ENCODE measurements at places on chromosomes 6 and 20.

DNA sequence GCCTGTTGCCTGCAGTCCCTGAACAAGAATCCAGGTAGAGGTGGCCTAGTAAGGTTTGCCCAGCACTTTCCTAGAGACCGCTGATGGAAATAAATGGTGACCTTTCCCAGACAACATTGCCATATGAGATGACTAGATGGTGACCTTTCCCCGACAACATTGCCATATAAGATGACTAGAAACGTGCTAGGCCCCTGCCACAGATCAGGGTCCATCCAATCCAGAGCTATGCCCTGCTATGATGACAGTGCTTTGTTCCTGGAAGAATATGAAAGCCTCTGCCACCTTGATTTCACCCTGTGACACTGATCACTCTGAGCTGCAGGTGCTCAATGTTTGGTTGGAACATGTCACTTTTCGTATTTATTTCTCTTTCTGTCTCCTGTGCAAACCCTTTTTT lies 133.8 kb upstream of the SPTLC3 start:
- DNase-seq = no peak

- no peak for DNase-seq
These were observed 8.8 kb downstream of the CD109 start for GRCh38 chr6:73704798-73705197.

DNA sequence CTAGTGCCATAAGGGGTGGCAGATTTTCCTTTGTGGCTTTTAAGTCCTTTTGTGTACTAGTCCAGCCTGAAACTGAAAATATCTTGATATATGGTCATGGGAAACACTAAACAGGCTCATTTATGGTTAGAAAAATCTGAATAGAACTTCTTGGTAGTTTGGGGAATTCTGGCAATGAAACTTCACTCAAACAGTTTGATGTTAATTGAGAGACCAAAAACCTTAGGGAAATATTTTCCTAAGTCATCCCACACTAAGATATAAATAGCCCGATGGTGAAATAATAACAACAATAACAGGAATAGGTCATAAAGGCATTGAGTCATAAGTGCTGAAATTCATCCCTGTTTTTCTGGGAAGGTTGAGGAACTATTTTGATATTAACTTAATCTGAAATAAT lies 146.2 kb upstream of the SMLR1 start:
- no peak for DNase-seq

DNA sequence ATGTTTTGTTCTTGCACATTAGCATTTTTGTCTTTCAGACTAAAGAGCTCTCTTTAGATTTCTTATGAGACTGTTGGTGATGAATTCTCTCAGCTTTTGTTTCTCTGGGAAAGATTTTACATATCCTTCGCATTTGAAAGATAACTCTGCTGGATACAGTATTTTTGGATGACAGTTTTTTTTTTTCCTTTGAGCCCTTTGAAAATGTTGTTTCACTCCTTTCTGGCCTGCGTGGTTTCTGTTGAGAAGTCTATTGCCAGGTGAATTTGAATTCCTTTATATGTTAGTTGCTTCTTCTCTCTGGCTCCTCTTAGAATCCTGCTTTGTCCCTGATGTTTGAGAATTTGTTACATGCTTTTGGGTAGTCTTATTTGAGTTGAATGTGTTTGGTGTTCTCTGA lies 22.2 kb upstream of the KIAA1586 start:
- no peak for DNase-seq

DNA sequence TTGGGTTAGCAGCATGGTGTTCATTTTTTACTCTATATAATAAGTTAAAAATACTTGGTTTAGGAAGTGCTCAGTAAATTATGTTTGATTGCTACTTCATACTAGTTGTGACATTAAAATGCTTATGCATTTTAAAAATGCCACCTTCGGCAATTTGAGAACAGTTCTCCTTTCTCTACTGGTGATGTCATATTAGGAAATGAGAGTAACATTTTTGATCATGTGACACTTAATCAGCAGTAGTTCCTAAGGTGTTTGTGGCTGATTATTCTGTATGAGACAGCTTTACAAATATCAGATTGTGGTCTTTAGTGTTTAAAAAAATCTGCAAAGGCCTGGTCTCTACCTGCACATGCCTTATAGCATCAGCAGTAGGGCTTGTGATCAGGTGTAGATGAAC lies 4.4 kb downstream of the GZF1 start:
- no peak for DNase-seq

- no peak for DNase-seq
These were observed 31.9 kb downstream of the HIVEP2 start for GRCh38 chr6:142913036-142913510.

- peak; percentile 36 for DNase-seq
These were observed 52.2 kb downstream of the FKBP1C start for GRCh38 chr6:63263444-63263843.

DNA sequence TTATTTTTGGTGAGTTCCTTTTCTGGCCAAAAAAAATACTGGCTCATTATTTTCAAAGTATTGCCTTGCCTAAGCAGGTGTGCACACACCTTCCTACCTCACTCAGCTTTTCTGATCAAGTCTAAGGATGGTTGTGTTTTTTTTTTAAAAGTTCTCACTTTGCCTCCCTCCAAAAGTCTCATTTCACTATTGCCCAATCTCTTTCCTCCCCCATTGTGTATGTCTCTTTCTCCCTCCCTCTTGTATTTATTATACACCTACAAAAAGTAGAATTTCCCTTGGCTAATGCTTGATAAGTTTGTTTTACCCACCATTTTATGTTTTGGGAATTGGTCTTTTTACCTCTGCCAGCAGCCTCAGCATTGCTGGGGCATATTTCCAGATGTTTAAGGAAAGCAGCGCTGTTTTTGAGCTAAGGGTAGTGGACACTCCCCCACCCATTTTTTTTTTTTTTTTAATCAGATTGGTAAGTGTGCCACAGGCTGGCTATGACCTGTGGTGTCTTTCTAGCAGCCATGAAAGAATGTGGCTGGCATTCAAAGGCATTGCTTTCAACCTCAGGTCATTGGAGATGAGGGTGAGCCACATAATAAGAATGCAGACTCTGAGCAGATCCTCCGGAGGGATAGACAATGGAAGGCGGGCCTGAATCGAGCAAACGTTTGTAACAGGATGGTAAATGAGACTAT lies 668.6 kb downstream of the UTRN start:
- peak; percentile 16 for DNase-seq

DNA sequence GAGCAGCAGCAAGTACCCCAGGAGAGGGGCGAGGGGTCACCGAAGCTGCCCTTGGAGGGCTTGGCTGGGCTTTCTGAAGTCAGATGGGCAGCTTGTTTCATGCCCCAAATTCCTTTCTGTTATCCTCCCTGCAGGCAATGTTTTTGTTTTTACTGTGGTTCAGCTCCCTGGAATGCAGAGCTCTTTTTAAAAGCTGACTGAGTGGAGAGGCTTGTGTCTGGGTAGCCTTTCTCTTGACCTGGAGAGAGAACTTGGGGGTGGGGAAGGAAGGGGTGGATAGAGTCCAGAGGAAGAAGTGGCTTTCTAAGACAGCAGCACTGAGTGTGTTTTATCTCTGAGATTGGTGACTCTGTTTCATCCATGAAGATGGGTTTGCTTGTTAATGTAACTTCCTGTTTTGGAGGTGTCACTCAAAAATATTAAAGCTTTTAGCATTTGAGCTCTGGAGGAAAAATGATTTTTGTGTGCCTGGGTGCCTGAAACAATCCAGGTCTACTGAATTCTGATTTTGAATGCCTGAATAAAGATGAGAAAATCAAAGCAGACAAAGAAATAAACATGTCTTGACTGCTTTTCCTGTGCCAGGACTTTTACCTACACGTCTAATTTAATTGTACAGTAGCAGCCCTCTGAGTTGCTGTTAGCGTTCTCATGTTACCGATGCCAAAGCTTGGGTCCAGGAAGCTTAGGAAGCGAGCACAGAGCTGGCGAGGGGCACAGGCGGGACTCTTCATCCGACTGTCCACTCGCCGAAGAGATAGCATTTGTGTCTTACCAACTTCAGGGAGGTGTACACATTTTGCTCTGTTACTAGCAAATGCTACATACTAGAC lies 78.2 kb upstream of the EEF1E1 start:
- peak; percentile 72 for DNase-seq

DNA sequence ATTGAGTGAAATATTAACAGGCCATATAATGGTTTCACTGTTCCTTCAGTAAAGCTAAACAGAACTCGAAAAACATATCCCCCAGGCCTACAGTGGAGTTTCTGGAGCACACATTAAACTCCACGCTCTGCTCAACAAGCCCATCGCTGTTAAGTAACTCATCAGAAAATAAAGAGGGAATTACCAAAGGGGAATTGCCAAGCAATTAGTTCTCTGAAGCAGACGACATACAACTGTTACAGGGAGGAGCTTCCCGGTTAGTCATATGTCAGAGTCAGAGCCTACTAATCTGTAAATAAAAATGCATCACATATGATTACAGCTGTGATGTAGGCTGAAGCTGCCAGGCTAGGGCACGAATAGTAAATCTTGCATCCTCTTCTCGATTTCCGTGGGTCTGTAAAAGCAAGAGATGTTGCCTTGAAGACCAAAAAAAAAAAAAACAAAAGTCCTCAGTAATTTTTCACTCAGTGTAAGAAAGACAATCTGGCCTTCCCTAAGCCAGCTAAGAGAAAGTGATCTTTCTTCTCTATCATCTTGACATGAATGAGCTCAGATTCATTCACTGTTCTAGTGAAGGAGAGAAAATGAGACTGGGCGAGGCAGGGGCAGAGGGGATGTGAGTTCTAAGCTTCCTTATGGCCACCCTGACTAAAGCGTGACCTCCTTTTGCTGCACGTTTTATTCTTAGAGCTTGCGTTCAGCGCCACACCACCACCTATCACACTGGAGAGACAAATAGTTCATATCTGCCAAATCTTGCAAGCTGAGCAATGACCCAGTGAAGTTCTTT lies 13.8 kb downstream of the ATXN1 start:
- no peak for DNase-seq

DNA sequence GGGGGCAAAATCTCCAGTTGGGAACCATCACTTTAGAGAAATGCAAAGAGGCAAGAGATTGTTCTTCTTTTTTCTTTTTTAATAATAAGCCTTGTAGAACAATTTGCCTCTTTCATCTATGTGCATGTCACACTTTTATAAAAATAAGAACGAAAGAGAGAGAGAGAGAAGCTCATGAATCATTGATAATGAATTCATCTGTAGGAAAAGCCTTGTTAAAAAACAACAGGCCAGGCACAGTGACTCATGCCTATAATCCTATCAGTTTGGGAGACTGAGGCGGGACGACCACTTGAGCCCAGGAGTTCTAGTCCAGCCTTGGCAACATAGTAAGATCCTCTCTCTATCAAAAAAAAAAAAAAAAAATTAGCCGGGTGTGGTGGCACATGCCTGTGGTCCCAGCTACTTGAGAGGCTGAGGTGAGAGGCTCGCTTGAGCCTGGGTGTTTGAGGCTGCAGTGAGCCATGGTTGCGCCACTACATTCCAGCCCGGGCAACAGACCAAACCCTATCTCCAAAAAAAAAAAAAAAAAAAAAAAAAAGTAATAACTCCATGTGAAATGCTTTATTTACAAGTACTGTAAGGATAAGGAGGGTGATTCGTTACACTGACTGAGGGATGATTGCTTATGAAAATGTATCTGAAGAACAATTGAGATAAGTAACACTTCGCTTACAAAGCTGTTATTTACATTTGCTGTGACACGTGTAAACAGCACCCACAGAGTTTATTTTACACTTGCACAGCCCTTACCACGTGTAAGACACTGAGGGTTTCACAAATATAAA lies 6.0 kb downstream of the CCN5 start:
- DNase-seq = no peak

- no peak for DNase-seq
These were observed 655.2 kb upstream of the MAP3K7 start for GRCh38 chr6:91241946-91242613.

GRCh38 chr20:8834851-8835250 lies 234.0 kb upstream of the PLCB4 start:
- DNase-seq = no peak

- DNase-seq = no peak
These were observed 85.3 kb downstream of the TRMT6 start for GRCh38 chr20:5864873-5865587.

DNA sequence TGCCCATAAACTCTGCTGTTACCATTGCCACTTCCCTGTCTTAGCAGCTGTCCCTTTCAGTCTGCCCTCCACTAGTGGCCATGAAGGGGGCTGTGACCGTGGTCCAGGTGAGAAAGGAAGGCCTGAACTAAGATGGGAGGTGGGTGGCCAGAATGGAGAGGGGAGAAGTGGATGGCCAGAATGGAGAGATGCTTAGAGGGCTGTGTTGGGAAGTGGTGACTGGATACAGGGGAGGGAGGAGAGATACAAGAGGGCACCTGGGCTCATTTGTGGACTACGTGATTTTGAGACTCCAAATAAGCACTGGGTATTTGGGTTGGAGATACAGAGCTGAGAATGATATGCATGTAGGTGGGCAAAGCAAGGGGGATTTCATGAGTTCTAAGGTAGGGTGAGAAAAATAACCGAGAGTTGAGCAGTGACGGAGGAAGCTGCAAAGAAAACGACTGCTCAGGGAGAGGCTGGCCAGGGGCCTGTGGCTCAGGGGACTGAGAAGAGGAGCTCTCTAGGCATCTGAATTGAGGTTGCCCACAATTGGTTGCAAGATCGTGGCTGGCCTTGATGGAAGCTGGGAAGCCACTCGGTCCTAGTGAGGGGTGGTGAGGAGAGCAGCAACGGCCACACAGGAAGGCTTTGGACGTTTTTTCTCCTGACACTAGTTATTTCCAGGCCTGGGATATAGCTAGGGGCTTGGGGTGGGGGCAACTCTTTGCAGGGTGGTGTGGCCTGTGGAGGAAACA lies 36.9 kb downstream of the PANK2 start:
- no peak for DNase-seq

DNA sequence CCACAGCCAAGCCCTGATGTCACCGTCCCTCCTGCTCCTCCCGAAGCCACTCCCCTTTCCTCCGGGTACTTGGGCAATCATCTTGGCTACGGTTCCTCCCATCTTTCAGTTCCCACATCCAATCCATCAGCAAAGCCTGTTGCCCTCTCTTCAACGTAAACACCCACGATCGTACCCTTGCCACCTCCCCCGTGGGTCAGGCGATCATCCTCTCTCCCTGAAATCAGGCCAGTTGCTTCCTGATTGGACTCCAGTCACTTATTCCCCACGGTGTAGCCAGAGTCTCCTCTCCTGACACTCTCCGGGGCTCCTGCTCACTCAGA lies 44.5 kb downstream of the SULF2 start:
- peak; percentile 58 for DNase-seq

GRCh38 chr6:107101211-107101610 lies 14.1 kb downstream of the BEND3 start:
- DNase-seq = no peak

DNA sequence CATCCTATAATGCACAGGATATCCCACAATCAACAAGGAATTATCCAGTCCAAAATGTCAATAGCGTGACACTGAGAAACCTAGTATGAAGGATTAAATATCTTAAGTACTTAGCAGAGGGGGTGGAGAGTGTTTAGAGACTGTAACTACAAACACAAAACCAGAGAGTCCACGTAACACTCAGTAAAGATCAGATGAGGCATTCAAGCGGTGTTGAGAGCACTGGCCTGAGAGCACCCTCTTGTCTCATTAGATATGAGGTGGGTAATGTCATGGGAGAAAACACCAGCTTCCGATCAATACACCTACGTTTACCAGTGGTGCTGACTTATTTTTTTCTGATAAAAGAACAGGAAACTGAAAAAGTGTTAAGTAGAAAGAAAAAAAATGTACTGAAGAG lies 2.3 kb downstream of the FAM184A start:
- DNase-seq = no peak

All from iPS-NIHi11 (cell line).